Right ventricle myocardium inferior (tissue), 1 donor: ENCODE measurements at places on chromosomes 16 and 17. TPM values are rescaled to one million over a fixed set of nuclear protein-coding genes. Genes with fewer than 3 reads are reported as not detected.
A peak's percentile ranks its signal among the peaks of the same experiment; 100 is the strongest.

GRCh38 chr16:19167710-19168370 is at the start of gene SYT17:
TSS of gene SYT17 (plus strand) at chr16:19168240. CDS start at chr16:19168647, 407 bp downstream.
- DNase-seq: peak; percentile 78

DNA sequence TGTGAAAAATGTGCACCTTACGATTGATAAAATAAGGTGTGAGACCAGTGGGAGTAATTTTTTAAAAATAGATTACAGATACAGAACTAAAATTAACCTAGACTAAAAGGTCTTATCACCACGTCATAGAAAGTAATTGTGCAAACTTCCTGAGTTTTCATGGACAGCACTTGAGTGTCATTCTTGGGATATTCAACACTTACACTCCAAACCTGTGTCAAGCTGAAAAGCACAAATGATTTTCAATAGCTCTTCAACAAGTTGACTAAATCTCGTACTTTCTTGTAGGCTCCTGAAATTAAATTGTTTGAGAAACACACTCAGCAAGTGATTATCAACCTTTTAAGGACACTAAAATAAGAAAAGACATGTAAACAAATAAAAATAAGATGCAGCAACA is 20.5 kb downstream of the BRCA1 start:
- DNase-seq: no peak

DNA sequence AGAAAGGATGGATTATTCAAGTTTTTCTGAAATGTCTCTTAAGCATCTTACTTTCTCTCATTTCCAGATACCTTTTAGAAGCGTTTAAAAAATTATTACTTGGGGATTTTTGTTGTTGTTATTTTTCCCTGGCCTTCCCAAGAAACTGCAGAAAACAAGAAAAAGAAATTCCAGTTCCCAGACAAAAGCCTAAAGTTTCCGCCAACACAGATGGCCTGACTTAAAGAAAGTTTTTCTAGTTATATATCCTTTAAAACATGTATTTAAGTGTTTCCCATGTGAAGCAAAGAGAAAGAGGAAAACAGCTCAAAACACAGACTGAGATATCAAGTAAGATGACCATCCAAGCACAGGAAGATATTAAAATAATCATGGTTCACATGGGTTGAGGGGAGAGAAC is 401.7 kb upstream of the MAF start:
- no peak for DNase-seq

GRCh38 chr17:4586043-4586442 is 1.7 kb downstream of the SMTNL2 start:
- no peak for DNase-seq

- peak; percentile 69 for DNase-seq
Observed at GRCh38 chr16:84950906-84951305, 60.4 kb downstream of the ZDHHC7 start.

DNA sequence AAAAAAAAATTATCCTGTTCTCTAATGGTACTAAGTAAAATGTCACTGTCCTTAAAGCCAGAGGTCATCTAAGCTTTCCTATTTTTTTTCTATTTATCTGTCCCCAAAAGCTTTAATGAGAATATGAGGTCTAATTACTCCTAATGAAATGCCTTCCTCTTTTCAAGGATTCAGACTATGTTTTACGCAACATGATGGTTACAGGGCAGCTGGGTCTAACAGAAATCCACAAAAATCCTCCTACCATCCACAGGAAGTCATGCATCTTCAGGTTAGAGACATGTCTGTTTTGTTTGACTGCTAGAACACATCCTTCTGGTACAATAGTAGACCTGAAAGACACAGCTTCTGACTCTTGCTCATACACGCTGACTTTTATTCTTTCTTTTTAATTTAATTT is 29.7 kb upstream of the NSRP1 start:
- DNase-seq: no peak

- DNase-seq: no peak
Observed at GRCh38 chr16:1453316-1453715, 9.0 kb upstream of the CCDC154 start.

DNA sequence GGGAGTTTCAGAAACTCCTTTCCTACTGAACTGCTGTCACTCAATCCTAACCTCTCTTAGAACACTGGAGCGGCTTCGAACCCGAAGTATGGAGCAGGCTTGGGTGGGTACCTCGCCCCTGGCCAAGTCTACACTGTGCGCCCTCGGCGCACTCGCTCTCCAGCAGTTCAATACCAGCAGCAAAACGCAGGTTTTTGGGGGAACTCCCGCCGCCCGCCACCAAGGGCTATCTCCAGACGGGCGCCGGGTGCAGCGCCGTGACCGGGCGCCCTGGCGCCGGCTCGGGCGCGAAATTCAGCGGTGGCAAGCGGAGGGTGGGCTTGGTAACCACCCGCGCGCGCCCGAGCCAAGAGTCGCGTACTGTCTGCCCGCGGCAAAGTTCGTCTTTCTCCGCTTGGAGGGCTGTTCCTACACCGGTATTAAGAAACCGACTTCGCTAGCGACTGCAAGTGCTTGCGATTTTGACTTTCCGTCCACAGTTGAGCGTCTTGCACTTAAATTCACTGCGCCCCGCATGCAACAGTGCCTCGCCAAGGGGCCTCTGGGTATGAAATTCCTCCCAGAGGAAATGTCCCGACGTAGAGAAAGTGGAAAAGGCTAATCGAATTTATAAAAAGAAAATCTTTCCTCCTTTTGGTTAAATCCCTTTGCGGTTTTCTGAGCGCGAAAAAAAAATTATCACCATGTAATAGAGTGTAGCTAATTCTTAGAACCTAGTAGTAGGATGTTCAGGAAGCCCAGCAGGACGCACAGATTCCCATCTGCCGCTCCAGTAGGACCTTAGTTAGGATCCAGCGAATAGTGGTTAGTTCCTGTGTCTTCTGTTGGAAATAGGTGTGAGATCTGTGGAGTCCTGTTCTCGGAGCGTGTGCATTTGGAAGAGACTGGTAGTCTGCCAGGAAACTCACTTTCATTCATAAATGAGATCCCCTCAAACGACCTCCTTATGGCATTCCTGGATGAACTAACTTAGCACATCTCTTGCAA is 5.0 kb upstream of the SALL1 start:
- DNase-seq: peak; percentile 53

DNA sequence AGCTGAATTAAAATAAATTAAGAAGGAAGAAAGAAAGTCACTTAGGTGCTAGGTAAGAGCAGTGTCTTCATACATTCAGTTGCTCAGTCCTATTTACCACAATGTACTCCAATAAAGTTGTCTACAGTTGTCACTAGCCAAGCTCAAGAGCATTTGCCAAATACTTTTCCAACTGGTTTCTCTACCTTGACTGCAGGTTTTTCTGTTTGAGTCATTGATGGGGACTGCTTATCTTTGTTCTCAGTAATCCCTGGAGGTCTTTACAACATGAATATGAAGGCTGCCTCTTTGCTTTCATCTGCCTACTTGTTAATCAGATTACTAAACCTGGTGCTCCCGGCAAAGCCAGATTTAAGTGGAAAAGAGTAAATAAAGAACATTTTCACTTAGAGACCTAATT is 64.6 kb upstream of the CLEC18B start:
- DNase-seq: no peak

- DNase-seq: no peak
Observed at GRCh38 chr16:73735018-73735417, 561.6 kb upstream of the PSMD7 start.

DNA sequence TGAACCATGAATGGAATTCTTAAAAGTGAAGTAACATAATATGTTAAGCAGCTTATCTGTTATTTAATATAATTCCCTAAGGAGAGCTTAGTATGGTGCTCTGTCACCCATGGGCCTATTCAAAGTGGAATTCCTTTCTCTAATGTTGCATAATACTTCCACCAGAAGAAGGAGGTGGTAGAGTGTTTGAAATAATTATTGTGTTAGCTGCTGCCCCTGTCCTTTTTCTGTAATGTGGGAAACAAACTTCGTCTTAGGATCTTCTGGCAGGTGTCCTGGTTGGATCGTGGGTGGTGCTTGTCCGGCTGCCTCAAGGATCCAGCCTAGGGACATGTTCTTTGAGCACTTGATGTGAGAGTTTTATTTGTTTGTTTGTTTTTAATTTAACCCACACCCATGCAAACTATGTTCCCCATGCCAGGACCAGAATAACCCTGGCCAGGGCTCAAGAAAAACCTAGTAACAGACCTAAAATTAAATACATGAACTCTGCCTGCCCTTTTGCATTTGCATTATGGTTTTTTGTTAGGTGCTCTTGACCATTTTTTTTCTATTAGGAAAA is 46.1 kb downstream of the ZNRF1 start:
- DNase-seq: no peak

- no peak for DNase-seq
Observed at GRCh38 chr16:85824161-85825135, 25.0 kb downstream of the COX4I1 start.

GRCh38 chr16:19876501-19877059 is 8.1 kb downstream of the GPRC5B start:
- DNase-seq: no peak

GRCh38 chr16:79988089-79988488 is 387.6 kb upstream of the MAF start:
- no peak for DNase-seq

DNA sequence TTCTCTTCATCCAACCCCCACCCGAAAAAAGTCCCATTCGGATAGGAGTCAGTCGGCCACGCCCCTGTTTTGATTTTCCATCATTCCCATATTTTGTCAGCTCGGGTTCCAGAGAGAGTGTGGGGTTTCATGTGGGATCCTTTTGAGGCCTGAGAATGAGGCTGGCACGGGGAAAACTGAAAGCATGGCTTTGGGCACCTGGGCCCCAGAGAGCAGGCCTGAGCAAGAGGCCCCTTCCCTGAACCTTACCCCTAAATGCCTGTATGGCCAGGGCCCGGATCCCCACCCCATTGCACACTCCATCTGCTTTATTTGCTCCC is 4.6 kb upstream of the HOXB4 start:
- DNase-seq: no peak

DNA sequence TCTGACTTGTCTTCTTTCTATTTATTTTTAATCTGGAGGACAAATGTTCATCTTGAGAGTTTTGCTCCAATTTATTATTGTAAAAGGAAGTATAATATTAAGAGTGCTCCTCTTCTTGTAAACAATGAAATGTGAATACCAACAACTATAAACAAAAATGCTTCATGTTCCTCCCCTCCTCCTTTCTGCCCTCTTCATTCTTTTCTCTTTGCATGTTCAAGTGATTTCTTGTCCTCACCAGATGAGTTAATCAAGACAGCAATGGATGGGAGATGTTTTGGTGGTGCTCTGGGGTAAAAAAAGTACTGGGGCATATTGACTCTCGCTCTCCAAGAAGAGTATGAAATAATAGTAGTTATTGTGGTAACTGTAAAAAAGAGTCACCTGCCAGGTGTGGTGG is 24.3 kb downstream of the ITGB3 start:
- DNase-seq: no peak

GRCh38 chr17:77416105-77416713 is 275.4 kb downstream of the SEC14L1 start:
- peak; percentile 17 for DNase-seq

DNA sequence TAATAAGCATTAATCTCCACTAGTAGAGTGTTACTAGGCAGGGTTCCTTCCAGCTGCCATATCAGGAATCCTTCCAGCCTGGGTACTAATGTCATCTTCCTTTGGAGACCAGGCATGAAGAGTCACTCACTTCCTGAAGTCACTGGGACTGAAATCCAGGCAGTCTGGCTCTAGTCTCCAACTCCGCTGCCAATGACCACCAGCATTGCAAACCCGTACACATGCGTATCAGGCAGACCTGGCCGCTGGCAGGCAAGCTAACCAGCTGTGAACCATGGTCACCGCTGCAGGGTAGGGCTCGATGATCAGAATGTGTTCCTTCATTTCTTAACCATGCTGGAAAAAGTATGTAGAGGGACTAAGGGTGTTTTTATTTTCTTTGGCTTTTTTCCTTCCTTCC is 255.5 kb downstream of the CDH13 start:
- no peak for DNase-seq

GRCh38 chr17:17201907-17202306 is 4.2 kb downstream of the PLD6 start:
- no peak for DNase-seq

GRCh38 chr17:77840513-77841165 is 117.9 kb upstream of the TNRC6C start:
- no peak for DNase-seq

GRCh38 chr17:29546085-29546484 is 20.8 kb downstream of the ABHD15 start:
- DNase-seq: no peak

DNA sequence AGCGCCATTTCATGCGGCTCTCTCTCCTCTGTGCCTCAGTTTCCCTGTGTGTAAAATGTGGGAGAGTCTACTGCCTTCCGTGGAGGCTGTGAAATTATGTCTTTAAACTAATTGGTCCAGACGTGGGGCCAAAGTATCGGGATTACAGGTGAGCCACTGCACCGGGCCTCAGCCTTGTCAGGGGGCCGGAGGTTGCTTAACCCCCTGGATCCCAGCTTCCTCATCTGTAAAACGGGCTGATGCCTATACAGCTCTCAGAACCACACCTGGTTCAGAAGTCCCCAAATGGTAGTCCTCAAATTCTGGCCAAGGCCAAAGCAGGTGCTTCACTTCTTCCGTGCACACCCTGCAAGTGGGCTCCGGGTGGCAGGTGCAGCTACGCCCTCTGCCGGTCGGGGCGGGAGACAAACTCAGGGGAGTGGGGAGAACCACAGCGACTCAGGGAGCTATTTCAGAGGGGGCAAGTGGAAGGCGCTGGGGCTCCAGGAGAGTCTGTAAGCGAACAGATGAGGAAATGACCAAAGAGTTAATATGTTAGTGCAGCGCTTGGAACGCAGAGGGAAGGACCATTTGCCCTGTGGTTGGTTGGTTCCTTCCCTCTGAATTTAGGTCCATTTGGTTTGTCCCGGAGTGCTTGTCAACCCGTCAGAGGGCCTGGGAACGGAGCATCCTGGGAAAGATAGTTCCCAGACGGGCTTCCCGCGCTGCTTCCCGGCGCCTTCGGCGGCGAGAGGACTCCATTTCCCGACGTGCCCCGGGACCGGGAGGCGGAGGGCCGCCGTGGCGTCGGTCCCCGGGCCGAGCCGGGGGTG is at the start of gene MGRN1:
Gene MGRN1 (plus strand): TSS at position 812 of the 812 bp plus-strand sequence. CDS start 135 bp downstream, outside the sequence.
- DNase-seq: peak; percentile 95

DNA sequence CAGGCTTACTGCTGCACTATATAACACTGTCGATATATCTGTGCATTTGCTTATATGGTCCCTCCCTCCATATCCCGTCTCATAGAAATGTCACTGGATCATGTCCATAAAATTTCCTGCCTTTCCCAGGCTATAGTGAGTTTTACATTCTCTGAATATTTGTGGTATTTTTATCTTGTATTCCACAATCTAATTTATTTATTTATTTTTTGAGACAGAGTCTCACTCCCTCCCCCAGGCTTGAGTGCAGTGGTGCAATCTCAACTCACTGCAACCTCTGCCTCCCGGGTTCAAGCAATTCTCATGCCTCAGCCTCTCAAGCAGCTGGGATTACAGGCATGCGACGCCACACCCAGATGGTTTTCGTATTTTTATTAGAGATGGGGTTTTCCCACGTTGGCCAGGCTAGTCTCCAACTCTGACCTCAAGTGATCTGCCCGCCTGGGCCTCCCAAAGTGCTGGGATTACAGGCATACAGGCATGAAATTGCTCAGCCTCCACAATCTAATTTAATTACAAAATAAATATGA is 12.9 kb downstream of the TRIM37 start:
- DNase-seq: no peak

PRSS22 gene
- total RNA-seq: not detected

ZNF319 gene
- 7.0 TPM for total RNA-seq

MYH8 gene
- not detected for total RNA-seq

MPP2 gene
- 16.2 TPM for total RNA-seq

LRRC37A gene
- 1.1 TPM for total RNA-seq

ABCC11 gene
- total RNA-seq: not detected

OR4D1 gene
- not detected for total RNA-seq

SYT17 gene
- total RNA-seq: 0.54 TPM

EIF4A3 gene
- total RNA-seq: 31.3 TPM

CDT1 gene
- 0.65 TPM for total RNA-seq

SPATA2L gene
- 3.4 TPM for total RNA-seq

KRT31 gene
- not detected for total RNA-seq

C1QTNF8 gene
- total RNA-seq: 0.19 TPM
